Muscle of back (tissue), 13 donors: ENCODE measurements at places on chromosomes 1 and 21.

- no peak for DNase-seq
Measured at GRCh38 chr1:98898940-98899339, 105.7 kb downstream of the PLPPR5 start.

- no peak for DNase-seq
Measured at GRCh38 chr1:25476186-25477097, 45.7 kb downstream of the MACO1 start.

DNA sequence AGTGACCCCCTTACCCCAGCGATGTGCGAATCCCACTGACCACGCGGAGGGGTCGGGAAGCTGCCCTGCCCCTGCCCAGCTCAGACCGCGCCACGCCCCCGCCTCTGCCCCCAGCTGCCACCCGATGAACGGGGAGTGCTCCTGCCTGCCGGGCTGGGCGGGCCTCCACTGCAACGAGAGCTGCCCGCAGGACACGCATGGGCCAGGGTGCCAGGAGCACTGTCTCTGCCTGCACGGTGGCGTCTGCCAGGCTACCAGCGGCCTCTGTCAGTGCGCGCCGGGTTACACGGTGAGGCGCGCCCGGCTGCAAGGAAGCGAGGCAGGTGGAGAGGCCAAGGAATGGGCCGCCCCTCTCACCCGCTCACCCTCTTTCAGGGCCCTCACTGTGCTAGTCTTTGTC, 11.9 kb upstream of the LRRC71 start:
- DNase-seq, result no peak

DNA sequence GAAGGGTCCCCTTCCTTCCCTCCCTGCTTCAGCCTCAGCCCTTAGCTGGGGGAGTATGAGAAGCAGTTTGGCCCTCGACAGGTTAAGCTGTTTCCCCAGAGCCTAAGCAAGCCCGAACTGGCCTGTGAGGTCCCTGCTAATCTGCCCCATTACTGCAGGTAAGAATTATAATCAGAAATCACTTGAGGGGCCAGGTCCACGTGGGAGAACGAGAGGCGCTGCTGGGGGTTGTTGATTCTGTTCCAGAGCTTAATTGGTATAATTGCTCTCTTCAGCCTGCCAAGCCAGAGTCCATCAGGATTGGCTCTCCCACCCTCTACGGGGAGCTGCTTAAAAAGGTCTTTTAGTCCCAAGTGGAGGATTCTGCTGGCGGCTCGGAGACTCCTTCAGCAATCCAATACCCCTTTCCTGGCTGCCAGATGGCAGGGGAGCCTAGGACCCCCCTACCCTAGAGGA, 70.8 kb downstream of the UBE2T start:
- DNase-seq, result no peak
